ENCODE measurements at places on chromosomes 7 and 10.

DNA sequence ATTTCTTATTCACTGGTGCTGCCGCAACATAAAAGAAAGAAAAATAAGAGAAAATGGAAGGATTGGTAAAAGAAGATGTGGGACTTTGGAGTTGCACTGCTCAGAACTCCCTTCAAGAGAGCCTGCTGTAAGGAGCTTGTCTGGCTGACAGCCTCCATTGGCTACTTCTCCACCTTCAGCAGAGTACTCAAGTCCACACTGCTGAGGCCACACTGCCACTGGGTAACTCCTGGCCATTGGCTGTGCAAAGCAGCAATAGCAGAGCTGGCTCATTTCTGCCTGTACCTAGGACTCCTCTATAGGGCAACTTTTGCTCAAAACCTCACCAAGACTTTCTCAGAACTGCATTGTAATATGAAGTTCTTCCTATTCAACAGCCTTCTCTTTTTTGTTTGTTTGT is 38.7 kb upstream of the PCLO start:
- no peak for DNase-seq

- DNase-seq = no peak
Measured at GRCh38 chr10:69854511-69855345, 53.0 kb downstream of the COL13A1 start.

- peak; percentile 80 for DNase-seq
Measured at GRCh38 chr7:139075031-139075652, 34.4 kb downstream of the ZC3HAV1 start.

GRCh38 chr7:112272921-112273561 is 66.5 kb downstream of the ZNF277 start:
- DNase-seq = peak; percentile 7

- no peak for DNase-seq
Measured at GRCh38 chr10:18699849-18700840, 40.9 kb downstream of the ARL5B start.

DNA sequence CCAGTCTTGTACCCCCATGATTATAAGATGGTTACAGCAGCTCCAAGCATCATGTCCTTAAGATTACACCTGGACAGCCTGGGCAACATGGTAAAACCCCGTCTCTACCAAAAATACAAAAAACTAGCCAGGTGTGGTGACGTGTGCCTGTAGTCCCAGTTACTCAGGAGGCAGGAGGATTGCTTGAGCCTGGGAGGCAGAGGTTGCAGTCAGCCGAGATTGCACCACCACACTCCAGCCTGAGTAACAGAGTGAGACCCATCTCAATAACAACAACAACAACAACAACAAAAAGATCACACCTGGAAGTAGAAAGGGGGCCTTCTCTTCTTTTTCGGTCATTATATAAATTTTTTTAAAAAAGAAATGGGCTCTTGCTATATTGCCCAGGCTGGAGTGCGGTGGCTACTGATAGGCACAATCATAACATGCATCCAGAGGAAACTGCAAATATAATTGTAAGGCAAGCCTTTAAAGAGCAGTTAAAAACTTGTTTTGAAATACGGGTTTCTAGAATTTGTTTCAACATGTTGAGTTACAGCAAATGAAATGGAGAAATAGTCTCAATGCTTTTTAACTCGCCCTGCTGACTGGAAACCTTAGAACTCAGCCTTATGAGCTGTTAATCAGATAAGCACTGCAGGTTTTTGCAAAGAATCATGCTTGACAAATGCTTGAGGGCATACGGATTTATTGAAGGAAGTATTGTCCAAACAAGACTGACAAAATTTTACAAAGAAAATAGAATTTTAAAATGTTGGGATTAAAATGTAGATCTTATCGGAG is 4.7 kb upstream of the ENTPD7 start:
- DNase-seq = peak; percentile 29

GRCh38 chr10:82409671-82410070 is 534.7 kb downstream of the NRG3 start:
- DNase-seq = no peak

DNA sequence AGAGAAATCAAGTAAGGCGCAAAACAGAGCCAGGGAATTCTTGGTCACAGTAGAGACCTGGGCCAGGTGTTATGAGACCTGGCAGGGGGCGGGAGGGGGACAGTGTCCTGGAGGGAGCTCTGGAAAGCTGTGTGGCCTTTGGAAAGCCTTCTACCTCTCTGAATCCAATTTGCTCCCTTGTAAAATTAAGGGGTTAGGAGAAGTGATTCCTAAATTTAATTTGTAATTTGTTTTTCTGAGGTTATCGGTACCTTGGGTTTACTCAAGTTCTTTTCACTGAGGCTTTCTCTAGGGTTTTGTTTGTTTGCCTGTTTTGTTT is 920.8 kb downstream of the TYW1 start:
- DNase-seq = no peak

DNA sequence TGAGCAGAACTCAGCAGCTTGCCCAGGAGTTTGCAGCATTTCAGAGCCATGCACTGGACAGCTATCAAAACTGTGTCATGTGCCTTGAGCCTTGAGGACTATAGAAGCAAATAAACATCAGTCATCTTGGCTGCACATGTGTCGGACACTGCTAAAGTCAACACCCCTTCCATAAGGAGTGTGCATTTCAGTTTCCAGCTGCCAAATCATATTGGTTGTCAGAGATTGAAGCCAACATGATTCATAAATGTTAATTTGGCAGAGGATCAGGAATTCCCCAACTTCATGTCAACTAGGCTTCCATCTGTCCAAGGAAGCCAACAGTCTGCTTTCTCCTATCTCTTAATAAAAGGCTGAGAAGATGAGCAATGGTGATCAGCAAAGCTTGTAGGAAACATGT is 32.8 kb downstream of the SLC16A12 start:
- no peak for DNase-seq

GRCh38 chr10:30639946-30640786 is 10.6 kb upstream of the LYZL2 start:
- peak; percentile 49 for DNase-seq

- no peak for DNase-seq
Measured at GRCh38 chr7:51275532-51275931, 41.1 kb downstream of the COBL start.

- DNase-seq = no peak
Measured at GRCh38 chr7:29839302-29839701, 33.0 kb downstream of the WIPF3 start.

GRCh38 chr10:3330663-3331062 is 158.1 kb upstream of the PITRM1 start:
- no peak for DNase-seq

DNA sequence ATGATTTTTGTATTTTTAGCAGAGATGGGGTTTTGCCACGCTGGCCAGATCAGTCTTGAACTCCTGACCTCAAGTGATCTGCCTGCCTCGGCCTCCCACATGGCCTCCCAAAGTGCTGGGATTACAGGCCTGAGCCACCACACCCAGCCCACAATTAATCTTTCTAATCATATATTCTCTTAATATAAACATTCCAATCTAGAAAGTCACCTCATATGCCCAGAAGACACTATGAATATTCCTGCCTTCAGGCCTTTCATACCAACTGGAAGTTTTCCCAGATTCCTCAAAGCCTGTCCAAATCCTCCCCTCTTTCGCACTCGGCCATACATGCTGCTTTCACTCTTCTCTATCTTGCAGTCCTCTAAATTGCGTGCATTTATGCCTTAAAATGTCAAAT is 32.6 kb downstream of the PDZD8 start:
- no peak for DNase-seq

DNA sequence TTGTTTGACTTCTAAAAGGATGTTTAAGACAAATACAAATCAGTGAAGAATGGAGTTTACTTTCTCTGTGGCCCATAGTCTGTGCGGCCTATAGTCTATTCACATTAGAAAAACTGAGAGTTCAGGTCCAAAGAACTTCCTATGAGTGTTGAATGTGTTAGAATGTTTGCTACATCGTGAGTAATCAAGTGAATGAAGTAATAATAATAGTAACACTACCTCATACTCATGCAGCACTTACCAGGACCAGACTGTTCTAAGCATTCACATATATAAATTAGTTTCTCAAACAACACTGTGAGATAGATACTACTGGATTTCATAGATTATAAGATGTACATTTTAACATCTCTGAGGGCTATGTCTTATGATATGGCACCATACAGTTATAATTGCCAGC is 70.4 kb downstream of the RALA start:
- DNase-seq = no peak

DNA sequence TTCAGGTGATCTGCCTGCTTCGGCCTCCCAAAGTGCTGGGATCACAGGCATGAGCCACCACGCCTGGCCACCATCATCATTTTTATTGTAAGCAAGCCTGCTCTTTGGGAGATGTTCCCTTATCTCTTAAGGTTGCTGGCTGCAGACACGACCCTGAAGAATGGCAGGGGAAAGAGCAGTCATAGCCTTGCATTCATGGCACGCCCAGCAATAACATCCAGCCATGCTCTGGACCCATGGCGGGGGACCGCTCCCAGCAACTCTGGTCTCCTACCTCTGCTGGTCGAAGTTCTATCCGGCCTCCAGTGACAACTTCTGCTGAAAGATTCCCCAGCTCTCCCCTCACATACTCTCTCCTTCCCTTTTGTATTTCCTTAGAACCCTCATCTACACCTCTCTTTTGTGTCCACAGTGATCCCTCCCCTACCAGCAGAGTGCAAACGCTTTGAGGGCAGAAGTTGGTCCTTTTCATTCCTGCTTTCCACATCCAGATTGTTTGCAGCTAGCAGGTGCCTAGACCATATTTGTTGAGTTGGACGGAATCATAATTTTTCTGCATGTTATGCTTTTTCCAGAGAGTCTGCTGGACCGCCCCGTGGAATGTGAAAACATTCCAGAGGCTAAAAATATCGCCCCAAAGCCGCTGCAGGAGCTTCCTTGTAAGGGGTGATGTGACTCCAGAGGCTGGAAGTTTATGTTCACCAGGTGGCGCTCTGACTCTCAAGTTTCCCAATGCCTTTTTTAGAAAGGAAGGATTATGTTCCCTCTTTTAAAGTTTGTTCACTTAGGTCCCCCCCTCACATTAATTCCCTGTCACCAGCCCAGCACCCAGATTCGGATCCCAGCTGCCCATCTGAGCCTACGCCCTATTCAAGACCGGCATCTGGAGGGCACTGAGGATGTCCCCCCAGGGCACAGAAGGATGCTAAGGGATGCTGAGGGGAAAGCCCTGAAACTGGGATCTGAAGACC is 4.3 kb upstream of the MARVELD1 start:
- DNase-seq = peak; percentile 69

DNA sequence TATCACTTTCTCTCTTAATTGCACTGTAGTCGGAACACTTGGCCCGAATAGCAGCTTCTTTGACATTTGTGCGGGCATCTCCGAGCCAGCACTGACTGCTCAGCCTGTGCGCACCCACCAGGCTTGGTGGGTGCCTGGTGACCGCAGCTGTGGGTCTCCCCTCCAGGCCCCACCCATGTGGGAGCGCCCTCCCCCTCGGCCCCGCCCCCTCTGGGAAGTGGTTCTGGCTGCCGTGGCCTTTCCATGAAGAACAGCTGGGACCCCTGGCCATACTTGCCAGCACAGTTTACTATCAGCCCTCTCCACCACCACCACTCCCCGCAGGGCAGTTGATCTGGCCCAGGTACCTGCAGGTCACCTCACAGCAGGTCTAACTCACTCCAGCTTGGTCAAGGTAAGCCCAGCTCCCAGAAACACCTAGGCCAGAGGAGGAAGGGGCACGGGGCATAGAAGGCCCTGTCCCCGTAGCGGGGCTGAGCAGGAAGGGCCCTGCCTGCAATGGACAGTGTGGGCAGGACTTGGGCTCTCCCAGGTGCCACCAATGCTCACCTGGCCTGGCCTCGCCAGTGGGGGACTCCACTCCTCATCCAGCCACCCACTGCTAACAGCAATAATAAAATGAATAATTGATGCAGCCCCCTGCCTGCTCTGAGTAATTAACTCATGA is 5.8 kb downstream of the RASGEF1A start:
- no peak for DNase-seq

- no peak for DNase-seq
Measured at GRCh38 chr10:128950916-128951275, 516.1 kb upstream of the MGMT start.

Data from hematopoietic multipotent progenitor cell treated with erythropoietin and hydrocortisone succinate and interleukin-3 and kit ligand, for 8 days (in vitro differentiated cells).